ENCODE measurements at places on chromosomes 3 and 15.

GRCh38 chr3:127256733-127257271 lies 31.0 kb downstream of the PRR20G start:
- DNase-seq, result no peak

- DNase-seq, result no peak
Measured at GRCh38 chr3:14507305-14507741, 32.8 kb downstream of the GRIP2 start.

- DNase-seq, result no peak
Measured at GRCh38 chr3:132545471-132545870, 51.6 kb upstream of the ACKR4 start.

GRCh38 chr3:141274411-141275031 lies 42.9 kb downstream of the PXYLP1 start:
- no peak for DNase-seq

DNA sequence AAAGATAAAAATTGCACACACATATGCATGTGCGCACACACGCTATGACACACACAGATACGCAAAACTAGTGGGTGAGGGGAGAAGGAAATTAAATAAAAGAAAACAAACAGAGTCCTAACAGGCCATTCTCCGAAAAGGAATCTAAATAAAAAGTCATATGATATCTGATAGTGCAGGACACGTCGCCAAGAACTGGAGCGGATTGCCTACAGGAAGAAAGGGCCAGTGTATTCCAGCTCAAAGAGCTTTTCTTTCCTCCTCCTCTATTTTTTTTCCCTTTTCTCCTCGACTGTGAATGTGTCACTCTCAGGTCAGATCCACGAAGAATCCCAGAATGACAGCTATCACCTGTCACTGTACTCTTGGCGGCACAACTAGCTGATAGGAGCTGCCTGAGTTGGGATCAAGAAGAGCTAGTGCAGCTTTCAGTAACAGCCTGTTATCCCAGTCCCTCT lies 157.8 kb downstream of the TIGIT start:
- no peak for DNase-seq

- DNase-seq, result no peak
Measured at GRCh38 chr3:170760174-170760526, 109.8 kb downstream of the RPL22L1 start.

DNA sequence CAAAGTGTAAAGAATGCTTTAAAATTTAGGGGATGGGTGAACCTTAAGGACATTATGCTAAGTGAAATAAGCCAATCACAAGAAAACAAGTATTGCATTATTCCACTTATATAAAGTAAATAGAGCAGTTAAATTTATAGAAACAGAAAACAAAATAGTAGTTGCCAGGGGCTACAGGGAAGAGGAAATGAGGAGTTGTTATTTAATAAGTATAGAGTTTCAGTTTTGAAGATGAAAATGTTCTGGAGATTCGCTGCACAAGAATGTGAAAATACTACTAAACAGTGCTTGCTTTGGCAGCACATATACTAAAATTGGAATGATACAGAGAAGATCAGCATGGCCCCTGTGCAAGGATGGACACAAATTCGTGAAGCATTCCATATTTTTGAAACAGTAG lies 32.0 kb downstream of the DNAH12 start:
- no peak for DNase-seq

- DNase-seq, result no peak
Measured at GRCh38 chr3:38130631-38131065, 6.3 kb downstream of the ACAA1 start.

DNA sequence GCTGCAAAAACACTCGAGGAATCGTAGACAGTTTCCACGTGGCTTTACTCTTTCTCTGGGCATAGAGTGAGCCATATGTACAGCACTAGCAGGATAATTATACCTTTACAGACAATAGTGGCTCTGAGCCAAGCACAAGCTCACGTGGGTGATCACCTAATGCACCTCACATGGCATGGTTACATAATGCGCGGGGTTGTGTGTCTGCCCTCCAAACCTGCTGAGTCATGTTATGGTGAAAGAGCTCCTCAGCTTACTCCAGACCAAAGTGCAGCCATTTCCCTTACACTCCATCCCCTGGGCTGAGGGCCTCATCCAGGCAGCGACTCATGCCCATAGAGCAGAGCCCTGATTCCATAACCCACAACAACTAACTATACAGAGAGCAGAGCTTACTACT lies 1458.4 kb upstream of the CADM2 start:
- DNase-seq, result no peak

DNA sequence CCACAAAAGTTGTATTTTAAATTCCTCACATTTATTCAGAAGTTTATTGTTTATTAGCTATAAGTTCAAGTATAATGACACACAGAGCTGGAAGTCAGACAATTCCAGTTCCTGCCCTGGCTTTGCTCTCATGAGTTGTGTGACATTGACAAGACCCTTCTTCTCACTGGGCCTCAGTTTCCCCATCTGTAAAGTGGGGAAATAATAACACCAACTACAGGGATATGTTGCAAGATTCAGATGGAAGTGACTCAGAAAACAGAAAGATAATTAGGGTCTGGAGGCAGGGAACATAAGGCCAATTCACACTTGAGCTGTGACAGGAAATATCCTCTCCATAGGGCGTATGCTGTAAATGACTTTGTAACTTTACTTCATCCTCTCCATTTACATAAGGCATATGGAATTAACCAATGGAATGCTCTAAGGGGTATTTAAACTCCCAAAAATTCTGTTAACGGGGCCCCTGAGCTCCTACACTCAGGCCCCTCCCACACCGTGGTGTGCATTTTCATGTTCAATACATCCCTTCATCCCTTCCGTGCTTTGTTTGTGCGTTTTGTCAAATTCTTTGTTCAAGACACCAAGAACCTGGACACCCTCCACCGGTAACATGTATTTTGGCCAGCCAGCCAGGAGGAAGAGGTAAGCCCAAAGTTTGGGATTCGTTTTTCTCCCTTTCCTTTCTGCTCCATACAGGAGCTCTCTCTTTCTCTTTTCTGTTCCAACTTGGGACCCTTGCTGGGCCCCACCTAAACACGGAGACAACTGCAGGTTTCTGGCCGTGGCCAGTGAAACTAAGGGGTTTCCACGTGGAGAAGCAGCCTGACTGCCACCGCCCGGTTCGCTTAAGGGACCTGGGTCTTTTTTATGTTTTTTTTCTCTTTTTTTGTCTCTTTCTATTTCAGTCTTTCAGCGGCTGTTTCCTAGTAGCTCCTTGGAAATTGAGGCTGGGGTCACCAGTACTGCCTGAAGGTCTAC lies 16.9 kb downstream of the CYP11A1 start:
- DNase-seq, result no peak

- DNase-seq, result no peak
Measured at GRCh38 chr3:31858439-31858838, 122.6 kb downstream of the OSBPL10 start.

GRCh38 chr15:45186771-45187577 lies 792 bp downstream of the SHF start:
- DNase-seq, result no peak

DNA sequence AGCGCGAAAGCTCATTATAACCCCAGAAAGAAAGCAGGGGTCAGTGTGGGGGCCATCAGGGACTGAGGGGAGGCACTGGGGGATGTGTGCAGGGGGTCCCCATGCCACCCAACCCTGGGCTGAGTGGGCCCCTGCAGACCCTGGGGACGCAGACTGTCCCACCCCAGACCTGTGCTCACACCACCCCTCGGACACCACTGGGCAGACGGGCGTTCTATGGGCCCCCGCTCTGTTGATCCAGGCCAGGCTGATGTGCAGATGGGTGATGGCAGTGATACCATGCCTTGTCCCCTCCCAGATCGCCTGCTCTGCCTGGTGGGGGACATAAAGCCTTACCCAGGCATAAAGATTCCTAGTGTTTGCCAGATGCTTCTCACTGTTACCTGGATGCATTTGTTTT lies 259.7 kb upstream of the TLE3 start:
- DNase-seq, result no peak

- DNase-seq, result no peak
Measured at GRCh38 chr3:107092121-107092520, 285.1 kb upstream of the CCDC54 start.

- DNase-seq, result no peak
Measured at GRCh38 chr3:64489361-64490044, 198.3 kb downstream of the ADAMTS9 start.

DNA sequence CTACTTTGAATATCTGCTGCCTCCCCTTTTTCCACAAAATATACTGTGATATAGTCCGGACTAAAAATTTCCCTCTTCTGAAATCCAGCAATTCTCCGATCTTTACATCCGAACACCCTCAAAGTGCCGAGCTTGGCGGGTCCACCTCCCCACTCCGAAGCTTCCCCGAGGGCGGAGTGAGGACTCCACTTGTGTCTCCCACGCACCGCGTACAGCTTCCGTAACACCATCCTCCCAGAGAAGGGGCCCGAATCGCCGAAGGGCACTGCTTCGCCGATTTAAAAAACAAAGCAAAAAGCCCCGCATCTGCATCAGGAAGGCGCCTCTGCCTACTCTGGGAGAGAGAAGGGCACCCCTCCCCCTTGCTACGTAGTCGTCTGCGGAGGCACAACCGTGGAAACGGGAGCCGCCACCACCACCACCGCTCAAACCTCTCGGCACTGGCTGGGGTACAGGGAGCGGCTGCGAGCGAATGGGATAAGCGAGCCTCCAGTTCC lies 551 bp downstream of the NCBP2 start:
- DNase-seq, result peak; percentile 47

- DNase-seq, result peak; percentile 9
Measured at GRCh38 chr3:52851348-52851747, 16.5 kb upstream of the MUSTN1 start.

- no peak for DNase-seq
Measured at GRCh38 chr3:148604270-148605085, 93.2 kb upstream of the AGTR1 start.

DNA sequence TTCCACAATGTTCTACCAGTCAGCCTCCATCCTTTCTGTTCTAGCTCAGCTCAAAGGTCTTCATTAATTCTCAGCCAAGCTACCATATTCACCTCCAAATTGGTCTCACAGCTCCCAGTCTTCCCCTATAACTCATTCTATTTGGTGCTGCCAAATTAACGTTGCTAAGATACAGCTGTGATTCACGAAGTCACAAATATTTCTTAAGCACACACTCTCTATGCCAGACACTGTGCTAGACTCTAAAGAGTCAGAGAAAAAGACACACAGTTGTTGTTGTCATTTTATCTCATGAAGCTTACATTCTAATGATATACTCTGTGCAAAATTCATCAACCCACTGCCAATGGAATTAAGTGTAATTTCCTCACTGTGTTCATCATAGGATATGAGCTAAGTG lies 102.8 kb downstream of the FRMD5 start:
- no peak for DNase-seq

DNA sequence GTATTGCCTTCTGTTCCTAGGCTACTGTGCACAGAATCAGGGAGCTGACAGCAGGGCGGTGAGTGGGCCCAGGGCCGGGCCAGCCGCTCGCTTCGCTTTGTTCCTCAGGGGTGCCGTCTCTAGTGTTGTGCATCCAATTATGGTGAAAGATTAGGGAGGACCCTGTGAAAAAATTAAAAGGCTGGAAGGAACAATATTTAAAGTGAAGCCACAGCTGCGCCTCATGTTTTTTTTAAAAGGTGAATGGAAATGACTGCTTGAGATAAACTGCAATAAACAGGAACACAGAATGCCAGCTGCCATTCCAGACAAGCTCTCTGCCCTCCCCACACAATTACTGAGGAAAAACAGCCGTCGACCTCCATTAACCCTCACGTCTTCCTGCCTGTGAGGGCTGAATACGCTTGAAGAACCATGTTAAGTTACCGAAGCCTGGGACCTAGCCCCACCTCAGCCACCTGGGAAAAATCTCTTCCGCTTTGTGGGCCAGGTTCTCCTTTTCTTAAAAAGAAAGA lies 132.0 kb upstream of the IL12A start:
- DNase-seq, result no peak

- DNase-seq, result no peak
Measured at GRCh38 chr3:171284308-171285075, 175.7 kb downstream of the TNIK start.

GRCh38 chr3:101195951-101196713 lies 124.2 kb downstream of the IMPG2 start:
- DNase-seq, result no peak

DNA sequence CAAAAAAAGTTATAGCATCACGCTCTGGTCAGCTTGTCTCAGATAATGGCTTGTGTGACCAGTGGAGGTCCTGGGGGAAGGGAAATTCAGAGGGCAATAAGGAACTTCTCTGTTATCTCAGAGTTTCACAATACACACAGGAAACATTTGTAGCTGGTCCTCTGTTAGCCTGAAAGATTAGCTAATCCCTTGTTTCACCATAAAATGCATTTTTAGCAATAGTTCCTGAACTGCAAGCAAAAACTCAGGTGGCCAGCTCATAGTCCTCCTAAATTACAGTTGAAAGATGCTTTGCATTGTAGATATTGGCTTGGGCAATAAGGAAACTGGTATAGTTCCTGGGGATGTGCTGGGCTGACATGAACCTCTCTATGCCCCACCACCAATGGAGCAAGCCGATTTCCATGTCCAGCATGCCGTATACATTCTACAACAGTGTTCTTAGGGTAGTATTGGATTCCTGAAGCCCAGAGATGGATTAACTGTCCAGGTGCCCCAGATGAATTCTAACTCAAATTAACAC lies 141.5 kb upstream of the TBL1XR1 start:
- DNase-seq, result no peak

GRCh38 chr15:70156671-70157271 lies 59.1 kb upstream of the TLE3 start:
- no peak for DNase-seq

DNA sequence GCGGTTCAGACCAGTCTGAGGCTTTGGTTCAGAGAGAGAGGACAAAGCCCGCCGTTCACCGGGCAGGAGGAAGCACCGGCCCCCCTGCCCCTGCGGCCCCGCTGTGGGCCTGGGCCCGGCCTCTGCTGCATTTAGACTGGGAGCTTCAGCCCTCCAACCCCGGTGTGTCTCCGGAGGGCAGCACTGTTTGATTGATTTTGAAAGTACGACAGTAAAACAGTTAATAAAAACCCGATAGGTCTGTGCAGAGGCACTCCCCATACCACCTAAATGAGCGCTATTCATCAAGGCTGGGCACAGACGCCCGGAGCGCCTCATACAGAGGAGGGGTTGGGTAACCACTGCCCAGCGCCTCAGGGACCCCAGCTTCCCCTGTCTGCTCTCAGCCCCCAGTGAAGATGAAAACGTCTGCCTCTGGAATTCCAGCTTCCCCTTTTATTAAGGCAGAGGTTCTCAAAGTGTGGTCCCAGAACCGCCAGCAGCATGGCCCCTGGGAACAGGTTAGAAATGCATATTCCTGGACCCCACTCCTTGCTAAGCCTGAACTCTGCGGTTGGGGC lies 256.7 kb upstream of the TLE3 start:
- no peak for DNase-seq

- no peak for DNase-seq
Measured at GRCh38 chr3:95334461-95334860, 1271.6 kb downstream of the NSUN3 start.

GRCh38 chr3:193997228-193998122 lies 138.5 kb upstream of the HES1 start:
- DNase-seq, result no peak

- DNase-seq, result no peak
Measured at GRCh38 chr3:184561913-184562877, 610 bp downstream of the EPHB3 start.

DNA sequence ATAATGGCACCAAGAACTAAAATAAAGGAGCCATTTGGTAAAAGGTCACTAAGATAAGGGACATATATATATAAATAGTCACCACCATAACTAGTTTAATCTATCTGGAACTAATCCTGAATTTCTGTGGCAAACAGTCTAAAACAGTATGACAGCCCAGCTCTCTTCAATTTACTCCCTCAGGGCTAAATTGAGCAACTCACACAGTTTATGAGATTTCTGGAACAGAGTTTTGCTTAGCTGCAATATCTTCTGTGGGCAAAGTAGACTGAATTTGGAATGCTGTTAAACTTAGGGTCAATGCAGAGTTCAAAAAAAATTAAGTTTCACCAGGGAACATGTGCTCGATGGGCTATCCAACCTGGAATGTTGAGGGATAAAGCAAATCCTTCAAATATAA lies 70.1 kb upstream of the VEPH1 start:
- DNase-seq, result no peak

All from CD4-positive, alpha-beta T cell treated with Interferon gamma for 1 hour (primary cell).